ENCODE measurements at places on chromosomes 11 and 22. TPM values are rescaled to one million over a fixed set of nuclear protein-coding genes. Genes with fewer than 3 reads are reported as not detected.

- no peak for DNase-seq
- H3K27ac ChIP-seq = no peak overlapping the region
- peaks cover 61% of the 10 kb centered on the region for H3K27me3 ChIP-seq
Observed at GRCh38 chr22:43411040-43411868, 560 bp upstream of the MPPED1 start.

DNA sequence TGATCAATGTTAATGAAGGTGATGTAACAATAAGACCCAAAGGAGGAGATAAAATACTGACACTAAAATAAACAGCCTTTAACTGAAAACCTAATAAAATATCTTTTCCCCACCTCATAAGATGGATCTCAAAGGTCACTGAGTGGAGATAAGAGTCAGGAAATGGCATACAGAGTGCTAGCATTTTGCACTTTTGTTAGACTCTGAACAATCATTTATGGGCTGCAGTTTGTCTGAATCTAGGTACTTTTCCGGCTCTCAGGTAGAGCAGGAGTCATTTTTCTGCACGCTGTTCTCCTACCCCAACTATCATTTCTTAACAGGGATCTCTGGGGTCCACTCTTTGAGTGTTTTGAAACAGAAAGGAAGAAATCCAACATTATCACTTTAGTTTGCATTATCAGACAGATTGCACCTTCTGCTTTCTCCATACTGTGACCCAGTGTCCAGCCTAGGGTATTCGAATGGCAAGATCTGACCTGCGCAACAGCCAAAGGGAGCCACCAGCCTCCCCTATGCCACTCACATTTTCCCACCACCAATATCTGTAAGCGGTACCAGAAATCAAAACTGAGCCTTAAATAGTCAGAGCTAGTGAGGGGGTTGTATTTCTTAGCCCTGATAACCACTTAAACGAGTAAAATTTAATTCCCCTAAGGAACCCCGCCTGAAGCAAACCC lies 863 bp downstream of the SIAE start:
- H3K4me1 ChIP-seq = peaks cover 18% of the 10 kb centered on the region
- no peaks in the 10 kb centered on the region for H3K27me3 ChIP-seq
- H3K36me3 ChIP-seq = peaks cover 2% of the 10 kb centered on the region

Gene C22orf31
- total RNA-seq = not detected

GRCh38 chr22:31135706-31136105 lies 4.6 kb downstream of the PLA2G3 start:
- H3K4me1 ChIP-seq = no peaks in the 10 kb centered on the region
- no peaks in the 10 kb centered on the region for H3K36me3 ChIP-seq
- no peak overlapping the region for H3K4me3 ChIP-seq
- no peak for DNase-seq
- H3K27ac ChIP-seq = no peak overlapping the region

GRCh38 chr11:71103266-71103665 lies 149.1 kb downstream of the SHANK2 start:
- no peaks in the 10 kb centered on the region for H3K36me3 ChIP-seq
- no peak overlapping the region for H3K27ac ChIP-seq
- no peak for DNase-seq
- H3K4me3 ChIP-seq = no peak overlapping the region

Gene CHID1
- total RNA-seq = 54.6 TPM

GRCh38 chr11:87290304-87290922 lies 252.7 kb downstream of the TMEM135 start:
- H3K27me3 ChIP-seq = no peaks in the 10 kb centered on the region
- H3K4me3 ChIP-seq = no peak overlapping the region
- no peaks in the 10 kb centered on the region for H3K36me3 ChIP-seq
- no peak overlapping the region for H3K27ac ChIP-seq

GRCh38 chr11:65789230-65790103 lies 2.6 kb downstream of the OVOL1 start:
- H3K4me1 ChIP-seq = peaks cover 19% of the 10 kb centered on the region
- no peak overlapping the region for H3K27ac ChIP-seq
- no peaks in the 10 kb centered on the region for H3K36me3 ChIP-seq

Gene KLHL35
- total RNA-seq = 1.3 TPM

Gene SAC3D1
- 9.4 TPM for total RNA-seq
